ENCODE measurements at places on chromosomes 16 and 17.

GRCh38 chr16:21608639-21609328, 9.4 kb downstream of the METTL9 start:
- no peak for DNase-seq

- no peak for DNase-seq
Observed at GRCh38 chr17:81898029-81898866, 3.8 kb upstream of the NPB start.

GRCh38 chr17:36851250-36851649, 86.0 kb upstream of the LHX1 start:
- DNase-seq, result no peak

DNA sequence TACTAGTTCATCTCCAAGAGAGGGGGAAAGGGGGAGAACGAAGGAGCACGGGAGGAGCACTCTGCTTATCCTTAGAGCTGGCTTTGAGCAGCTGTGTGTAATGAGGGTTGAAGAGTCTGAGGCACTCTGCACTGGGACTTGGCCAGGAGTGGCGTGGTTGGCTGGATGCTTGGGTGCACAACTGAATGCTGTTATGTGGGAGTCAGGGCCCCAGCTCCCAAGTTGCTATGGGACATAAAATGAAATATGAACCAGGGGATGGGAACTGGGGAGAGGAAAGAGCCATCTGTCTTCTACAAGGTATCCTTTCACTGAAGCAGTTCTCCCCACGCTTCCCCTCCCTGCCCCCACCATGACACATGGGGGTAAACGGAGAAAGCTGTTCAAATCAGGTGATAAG, 105.9 kb upstream of the ANKFN1 start:
- DNase-seq, result peak; percentile 86

DNA sequence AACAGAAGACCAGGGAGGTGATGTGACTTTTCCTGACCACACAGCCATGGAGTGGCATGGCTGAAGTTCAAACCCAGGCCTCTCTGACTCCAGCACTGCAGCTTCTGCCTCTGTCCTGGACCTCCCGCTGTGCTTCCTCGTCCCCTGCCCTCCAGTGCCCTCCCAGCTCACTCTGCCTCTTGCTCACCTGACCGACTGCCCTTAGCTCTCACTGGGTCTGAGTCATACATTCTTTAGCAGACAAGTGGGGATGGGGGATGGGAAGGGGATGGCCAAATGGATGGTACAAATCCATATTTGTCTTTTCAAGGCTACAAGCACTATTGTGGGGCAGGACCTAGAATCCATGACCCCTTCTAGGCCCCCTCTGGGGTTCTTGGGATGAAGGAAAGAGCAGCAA, 33.0 kb downstream of the PITPNM3 start:
- DNase-seq, result no peak

DNA sequence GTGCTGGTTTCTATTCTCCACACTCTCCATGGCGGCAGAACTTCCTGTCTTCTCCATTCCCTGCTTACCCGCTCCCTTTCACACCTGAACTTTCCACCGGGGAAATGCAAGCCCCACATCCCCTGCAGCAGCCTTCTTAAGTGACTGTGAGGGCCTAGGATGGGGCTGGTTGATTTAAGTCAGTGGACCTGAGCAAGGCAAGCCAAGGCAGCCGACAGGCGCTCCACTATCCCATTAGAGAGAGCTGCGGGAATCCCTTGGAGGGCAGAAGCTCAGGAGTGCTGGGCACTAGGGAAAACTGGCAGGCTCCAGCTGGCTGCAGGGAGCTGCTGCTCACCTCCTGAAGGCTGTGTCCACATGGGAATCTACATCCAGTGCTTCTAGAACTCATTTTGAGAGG, 36.1 kb upstream of the SLC25A19 start:
- no peak for DNase-seq

Measured in DMS 273 treated with DMSO at 0.1 percent for 48 hours (cell line).